ENCODE measurements at places on chromosomes 2 and 18.
A peak's percentile ranks its signal among the peaks of the same experiment; 100 is the strongest.

DNA sequence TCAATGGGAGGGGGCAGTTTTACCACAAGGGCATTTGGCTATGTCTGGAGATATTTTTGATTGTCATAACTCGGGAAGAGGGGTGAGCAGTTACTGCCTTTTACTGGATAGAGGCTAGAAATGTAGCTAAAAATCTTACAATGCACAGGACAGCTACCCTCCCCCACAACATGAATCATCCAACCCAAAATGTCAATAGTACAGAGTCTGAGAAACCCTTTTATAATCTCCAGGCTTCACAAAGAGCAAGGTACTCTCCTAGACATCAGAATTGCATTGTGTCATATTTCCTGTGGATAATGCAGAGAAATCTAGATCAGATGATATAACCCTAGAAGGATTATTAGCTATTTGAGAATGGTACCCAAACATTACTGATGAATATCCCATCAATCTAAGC, 277.1 kb upstream of the NRP2 start:
- no peak for DNase-seq

DNA sequence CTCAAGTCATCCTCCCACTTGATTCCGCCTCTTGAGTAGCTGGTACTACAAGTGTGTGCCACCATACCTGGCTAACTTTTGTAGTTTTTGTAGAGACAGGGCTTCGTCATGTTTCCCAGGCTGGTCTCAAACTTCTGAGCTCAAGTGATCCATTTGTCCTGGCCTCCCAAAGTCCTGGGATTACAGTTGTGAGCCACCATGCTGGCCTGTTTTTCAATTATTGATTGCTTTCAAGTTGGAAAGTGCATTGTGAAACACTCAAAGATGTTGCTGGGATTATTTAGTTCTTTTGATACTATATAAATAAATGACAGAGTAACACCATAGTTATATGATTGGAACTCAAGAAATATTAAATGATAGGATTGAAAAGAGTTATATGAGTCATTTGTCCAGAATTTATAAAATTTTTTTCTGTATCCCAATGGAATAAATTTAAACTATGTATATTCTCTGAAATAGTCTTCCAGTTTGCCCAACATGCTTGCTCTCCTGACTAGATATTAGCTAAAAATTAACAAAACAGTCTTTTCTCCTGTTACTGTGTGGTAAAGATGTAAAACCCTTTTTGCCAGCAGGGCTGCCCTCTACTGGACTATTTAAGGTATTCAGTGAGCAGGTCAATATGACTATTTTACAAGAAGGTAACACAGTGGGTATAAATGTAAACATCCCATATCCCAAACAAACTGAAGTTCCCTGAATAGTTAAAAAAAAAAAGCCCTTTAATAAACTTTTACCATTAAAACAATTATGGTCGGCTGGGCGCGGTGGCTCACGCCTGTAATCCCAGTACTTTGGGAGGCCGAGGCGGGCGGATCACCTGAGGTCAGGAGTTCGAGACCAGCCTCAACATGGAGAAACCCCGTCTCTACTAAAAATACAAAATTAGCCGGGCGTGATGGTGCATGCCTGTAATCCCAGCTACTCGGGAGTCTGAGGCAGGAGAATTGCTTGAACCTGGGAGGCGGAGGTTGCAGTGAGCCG, 42.7 kb downstream of the ACSL3 start:
- peak; percentile 49 for DNase-seq

GRCh38 chr2:49933711-49934110, 779.4 kb upstream of the FSHR start:
- DNase-seq: no peak

GRCh38 chr2:239179851-239180371, 220.9 kb downstream of the HDAC4 start:
- DNase-seq: no peak

DNA sequence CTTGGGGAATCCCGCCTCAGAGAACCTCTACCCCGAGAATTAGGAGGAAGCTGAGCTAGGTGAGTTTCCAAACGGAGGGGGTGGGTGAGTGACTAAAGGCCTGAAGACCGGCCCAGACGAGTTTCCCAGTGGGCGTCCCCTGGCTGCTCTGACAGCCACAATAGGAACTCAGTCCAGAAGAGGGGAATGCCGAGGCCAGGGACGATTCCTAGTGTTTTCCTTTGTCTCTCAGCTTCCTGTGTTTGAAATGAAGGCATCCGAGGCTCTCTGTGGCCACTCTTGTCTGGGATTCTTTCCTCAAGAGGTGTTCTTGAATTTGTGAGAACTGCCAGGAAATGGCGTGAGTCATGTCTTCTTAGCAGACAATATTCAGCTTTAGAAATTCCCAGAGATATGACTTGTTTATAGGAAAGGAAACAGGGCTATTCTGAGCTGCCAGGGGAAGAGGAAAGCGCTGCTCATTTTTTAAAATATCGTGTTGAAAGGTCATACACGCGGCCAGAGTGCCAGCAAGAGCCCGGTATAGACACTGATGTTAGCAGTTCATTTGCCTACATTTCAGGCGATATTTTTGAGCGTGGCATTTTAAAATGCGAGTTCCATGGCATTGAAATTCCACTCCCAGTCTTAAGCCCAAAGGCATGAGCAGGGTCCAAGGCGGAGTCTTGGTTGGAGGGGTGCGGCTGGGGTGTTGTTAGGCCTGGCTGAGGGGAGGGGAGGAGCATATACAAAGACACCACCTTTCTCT, 169.1 kb upstream of the KLF7 start:
- peak; percentile 39 for DNase-seq

GRCh38 chr2:111058264-111058663, 62.5 kb upstream of the BCL2L11 start:
- DNase-seq: no peak

DNA sequence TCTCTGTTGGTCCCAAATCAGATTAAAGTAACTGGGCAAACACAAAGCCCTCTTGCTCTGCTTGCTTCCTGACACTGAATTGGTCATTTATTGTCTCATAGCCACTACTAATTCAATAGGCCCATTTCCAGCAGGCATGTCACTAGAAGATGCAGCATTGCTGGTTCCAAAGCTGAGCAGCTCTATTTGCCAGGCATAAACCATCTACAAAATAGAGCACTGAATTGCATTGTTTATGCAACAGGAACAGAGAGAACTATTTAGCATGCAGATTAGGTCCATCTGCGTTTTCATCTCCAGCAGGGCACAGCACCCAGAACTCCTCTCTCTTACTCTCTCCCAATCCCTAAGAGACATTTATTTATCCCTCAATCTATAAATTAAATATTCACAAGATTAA, 227.6 kb downstream of the SUCLG1 start:
- DNase-seq: no peak

DNA sequence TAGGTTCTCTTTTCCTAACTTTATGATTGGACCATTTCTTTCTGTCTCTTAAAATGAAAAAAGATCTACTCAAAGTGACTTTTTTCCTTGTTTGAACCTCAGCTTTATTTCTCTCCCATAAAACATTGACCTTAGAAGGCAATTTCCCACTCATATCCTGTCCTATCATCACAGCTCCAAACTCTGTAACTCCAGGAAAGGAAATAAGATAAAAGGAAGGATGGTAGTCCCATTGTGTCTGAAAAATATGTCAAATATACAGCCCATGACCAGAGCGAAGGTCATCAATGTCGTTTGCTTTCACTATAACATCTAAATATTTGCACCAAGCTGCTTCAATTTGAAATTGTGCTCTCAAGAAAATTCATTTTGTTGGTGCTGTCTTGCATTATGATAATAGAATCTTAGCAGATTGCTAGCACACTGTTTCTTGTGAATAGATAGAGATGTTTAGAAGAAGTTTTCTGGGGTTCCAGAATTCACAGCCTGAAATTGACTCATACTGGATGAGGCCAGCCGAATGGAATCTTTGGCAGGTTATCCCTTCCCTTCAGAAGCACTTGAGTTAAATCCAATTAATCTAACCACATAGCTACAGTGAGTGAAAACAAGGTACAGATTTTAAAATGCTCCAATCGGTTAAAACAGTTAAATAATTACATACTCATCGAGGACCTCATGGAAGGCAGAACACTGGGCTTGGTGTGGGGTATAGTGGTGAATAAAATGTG, 95.1 kb downstream of the CRIM1 start:
- no peak for DNase-seq

- DNase-seq: no peak
Measured at GRCh38 chr18:28065031-28065792, 111.7 kb downstream of the CDH2 start.

- no peak for DNase-seq
Measured at GRCh38 chr2:186467421-186467820, 18.6 kb upstream of the ZC3H15 start.
